ENCODE measurements at places on chromosomes 2 and 18. TPM values are rescaled to one million over a fixed set of nuclear protein-coding genes. Genes with fewer than 3 reads are reported as not detected.

DNA sequence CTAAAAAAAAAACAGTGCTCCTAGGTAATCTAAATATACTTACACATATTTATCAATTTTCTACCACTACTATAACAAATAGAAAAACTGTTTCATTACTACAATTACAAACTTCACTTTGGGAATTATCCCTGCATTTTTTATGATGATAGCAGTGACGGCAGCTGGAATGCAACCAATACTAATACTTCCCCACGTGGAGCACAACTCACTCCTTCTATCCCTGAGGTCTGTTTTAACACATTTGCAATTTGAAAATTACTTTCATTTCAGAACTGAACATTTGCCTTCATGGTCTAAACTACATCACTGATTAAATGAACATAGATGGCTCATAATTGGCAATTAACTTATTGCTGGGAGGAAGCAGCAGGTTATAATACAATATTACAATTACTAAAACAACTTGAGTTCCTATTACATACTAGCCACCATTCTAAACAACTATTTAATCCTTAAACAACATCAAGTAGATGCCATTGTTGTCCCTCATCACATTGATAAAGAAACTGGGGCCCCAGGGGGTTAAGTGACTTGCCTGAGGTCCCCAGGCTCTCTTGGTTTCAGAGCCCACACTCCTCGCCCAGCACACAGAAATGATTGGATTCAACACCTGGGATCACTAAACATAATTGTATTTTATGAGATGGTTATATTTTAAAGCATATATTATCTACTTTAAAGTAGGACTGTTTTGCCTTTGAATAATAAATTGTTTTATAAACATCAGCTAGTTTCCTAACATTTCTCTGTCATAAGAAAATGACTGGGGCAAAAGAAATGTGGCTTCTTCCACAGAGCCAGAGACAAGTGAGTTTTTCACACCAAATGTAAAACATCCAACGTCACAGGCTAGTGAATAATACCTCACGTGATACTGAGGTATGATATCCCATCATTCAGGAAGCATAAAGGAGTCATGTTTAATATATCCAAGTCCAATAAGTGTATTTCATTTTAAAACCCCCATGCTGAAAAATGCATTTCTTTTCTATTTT lies 6.2 kb downstream of the COLEC12 start:
- peak; percentile 26 for ATAC-seq

DNA sequence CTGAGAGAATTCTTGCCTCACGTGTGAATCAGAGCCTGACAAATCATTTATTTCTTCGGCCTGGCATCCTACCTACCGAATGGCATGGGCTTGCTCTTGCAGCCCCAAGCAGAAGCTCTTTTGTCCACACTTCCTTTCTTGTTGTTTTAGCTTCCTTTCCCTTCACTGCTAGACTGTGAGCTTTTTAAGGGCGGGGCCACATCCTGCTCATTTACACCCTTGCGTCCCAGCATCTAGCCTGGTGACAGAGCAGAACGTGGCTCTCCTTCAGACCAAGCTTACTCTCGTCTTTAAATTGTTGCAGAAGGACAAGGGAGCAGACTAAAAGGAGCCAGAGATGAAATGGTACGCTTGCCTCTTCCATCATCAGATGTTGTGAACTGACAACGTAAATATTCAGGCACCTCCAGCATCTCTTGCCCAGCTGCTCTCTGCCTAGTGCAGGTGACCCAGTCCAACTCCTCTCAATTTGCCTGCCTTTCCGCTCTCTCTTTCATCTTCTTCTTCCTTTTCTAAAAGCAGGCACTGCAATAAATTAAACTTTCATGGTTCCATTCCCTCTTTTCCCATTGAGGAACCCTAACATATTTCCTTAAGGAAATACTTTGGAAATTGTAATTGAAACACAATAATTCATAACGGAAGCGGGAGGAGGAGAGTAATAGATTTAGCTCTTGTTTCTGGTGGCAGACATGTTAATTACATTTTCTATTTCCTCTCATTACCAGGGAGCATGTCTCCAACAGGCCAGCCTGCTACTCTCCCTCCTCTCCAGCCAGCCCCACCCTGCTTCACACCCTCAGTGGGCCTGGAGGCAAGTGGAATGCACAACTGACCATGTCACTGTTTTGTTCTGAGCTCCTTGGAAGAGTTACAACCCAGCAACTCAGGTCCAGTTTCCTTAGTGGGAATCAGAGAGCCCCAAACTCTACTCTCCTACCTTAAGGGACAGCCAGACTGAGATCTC lies 228.1 kb upstream of the TRIB2 start:
- no peak for ATAC-seq

DNA sequence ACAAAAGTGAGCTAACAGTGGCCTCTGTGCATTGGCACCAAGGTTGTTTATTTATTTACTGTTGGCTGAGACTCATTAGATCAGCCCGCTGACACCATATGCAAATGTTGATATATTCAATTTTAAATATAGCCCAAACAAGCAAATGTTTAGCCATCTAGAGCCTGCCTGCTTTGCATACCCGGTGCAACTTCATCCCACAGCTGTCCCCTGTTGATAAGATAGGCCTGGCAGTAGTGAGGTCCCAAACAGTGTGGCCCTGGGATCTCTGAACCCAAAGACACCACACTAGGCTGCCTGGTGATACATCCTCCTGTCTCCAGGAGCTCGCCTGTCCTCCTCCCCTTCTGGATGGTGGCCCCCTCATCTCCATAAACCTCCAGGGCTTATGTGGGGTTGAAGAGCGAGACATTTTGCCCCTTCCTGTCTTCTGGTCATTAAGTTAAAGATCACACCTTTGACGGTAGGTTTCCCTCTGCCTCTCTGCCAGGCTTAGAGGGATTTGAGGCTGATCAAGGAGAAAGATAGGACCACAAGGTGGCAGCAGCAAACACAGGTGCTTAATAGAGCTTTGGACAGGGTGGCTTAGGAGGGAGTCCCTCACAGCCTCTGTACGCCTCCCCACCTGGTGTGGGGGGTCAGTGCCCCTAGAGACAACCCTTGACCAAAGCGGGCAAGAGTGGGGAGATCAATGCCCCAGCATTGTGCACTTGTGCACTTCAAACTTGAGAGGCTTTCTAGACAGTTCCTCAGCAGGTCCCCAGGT lies 23.7 kb upstream of the MYO5B start:
- no peak for ATAC-seq

DNA sequence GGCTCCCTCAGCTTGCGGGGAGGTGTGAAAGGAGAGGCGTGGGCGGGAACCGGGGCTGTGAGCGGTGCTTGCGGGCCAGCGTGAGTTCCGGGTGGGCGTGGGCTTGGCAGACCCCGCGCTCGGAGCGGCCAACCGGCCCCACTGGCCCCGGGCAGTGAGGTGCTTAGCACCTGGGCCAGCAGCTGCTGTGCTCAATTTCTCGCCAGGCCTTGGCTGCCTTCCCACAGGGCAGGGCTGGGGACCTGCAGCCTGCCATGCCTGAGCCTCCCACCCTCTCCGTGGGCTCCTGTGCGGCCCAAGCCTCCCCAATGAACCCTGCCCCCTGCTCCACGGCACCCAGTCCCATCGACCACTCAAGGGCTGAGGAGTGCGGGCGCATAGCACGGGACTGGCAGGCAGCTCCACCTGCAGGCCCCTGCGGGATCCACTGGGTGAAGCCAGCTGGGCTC lies 48.2 kb downstream of the RNF138 start:
- no peak for ATAC-seq

- ATAC-seq, result no peak
These were observed 87.1 kb downstream of the NDUFA10 start for GRCh38 chr2:239937866-239938640.

GRCh38 chr2:131682122-131682944 lies 154.6 kb downstream of the CCDC74A start:
- ATAC-seq, result peak; percentile 97

Gene ATRAID
- total RNA-seq, result 73.1 TPM

Gene DSC1
- total RNA-seq, result not detected

Gene ALPG
- 0.39 TPM for total RNA-seq

Measured in motor neuron (in vitro differentiated cells).